Activated CD4-positive, alpha-beta T cell treated with anti-CD3 and anti-CD28 coated beads for 1 hour (primary cell): ENCODE measurements at places on chromosomes 6 and 20.

GRCh38 chr6:36244641-36245280 is 25.1 kb upstream of the PNPLA1 start:
- DNase-seq: no peak

GRCh38 chr6:31851485-31851832 is 11.2 kb downstream of the NEU1 start:
- DNase-seq: no peak

DNA sequence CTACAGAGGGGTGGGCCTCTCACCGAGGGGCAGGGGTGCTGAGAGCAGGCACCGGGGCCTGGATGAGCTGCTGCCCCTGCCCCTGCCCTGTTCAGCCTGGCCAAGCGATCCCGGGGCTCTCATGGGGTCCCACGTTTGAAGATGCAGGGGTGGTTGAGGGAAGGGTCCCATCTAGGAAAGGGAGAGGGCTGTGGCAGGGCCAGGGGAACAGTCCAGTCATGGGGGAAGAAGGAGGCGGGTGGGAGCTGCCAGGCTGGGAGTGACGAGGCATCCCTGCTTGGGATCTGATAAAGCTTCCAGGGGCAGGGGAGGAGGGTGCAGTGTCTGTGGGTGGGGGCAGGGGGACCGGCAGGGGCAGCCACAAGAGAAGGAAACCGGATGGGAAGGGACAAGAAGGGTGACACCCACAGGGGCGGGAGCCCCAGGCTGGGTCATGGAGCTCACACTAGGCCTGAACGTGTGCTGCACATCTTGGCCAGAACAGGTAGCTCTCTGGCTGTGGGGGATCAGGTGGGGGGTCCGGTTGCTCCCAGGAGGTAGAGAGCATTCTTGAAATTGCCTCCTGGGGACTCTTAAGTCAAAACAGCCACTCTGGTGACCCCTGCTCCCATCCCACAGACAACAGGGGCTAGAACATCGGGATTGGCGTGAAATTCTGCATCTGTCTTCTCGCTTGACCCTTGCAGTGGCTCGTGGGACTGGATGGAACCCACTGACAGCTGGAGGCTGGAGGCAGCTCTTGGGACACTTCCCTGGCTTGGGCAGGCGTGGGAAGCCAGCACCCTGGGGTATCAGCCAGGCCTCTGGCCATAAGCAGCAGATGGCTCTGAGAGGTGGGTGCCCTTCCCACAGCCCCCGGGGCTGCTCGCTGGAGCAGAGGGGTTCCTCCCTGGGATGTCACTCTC is 58.0 kb upstream of the GATA5 start:
- DNase-seq: no peak

- DNase-seq: no peak
These were observed 12.8 kb upstream of the SASH1 start for GRCh38 chr6:148329596-148330381.

DNA sequence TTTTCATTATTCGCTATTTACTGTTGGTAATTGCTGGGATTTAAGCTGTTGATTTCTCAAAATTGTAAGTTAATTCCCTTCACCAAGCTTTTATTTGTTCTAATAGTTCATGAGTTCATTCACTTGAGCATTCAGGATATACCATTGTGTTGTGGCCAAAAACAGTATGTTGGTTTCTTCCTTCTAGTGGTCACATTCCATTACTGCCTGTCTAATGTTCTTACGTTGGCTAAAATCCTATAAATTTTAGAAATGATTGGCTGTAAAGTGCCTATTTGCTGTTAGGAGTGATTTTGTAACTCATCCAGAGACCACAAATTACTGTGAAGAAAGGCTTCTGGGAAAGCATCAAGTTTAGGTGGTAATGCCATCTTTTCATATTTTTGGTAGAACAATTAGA is 76.3 kb downstream of the FARS2 start:
- no peak for DNase-seq

- DNase-seq: no peak
These were observed 75.3 kb downstream of the SOBP start for GRCh38 chr6:107565165-107565723.

DNA sequence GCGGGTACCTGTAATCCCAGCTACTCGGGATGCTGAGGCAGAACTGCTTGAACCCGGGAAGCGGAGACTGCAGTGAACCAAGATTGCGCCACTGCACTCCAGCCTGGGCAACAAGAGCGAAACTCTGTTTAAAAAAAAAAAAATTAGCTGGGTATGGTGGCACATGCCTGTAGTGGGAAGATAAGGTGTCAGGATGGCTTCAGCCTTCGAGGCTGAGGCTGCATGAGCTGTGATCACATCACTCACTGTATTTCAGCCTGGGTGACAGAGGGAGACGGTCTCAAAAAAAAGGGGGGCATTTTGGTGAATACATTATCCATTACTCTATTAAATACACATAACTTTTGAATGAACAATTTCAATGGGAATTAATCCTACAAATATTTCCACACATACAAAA is 32.4 kb downstream of the SNX3 start:
- DNase-seq: no peak

- DNase-seq: no peak
These were observed 22.2 kb upstream of the NOL4L start for GRCh38 chr20:32607324-32607723.

GRCh38 chr6:133623621-133624020 is 265.3 kb upstream of the TCF21 start:
- DNase-seq: no peak

DNA sequence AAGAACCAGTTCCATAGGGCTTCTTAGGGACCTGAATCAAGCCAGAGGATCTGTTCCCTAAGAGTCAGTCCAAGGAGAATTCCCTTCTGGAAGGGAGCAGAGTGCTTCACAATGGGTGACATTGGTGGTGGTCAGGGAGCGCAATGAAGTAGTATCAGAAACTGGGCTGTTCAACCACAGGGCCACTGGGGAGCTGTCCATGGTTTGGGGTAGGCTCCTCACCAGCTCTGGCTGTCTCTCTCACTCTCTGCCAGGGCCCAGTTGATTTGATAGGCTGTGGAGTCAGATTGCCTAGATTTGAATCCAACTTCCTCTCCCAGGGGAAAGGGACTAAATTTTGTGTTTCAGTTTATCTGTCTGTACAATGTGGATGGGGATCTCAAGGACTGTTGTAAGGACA is 36.7 kb upstream of the CHD6 start:
- DNase-seq: no peak

DNA sequence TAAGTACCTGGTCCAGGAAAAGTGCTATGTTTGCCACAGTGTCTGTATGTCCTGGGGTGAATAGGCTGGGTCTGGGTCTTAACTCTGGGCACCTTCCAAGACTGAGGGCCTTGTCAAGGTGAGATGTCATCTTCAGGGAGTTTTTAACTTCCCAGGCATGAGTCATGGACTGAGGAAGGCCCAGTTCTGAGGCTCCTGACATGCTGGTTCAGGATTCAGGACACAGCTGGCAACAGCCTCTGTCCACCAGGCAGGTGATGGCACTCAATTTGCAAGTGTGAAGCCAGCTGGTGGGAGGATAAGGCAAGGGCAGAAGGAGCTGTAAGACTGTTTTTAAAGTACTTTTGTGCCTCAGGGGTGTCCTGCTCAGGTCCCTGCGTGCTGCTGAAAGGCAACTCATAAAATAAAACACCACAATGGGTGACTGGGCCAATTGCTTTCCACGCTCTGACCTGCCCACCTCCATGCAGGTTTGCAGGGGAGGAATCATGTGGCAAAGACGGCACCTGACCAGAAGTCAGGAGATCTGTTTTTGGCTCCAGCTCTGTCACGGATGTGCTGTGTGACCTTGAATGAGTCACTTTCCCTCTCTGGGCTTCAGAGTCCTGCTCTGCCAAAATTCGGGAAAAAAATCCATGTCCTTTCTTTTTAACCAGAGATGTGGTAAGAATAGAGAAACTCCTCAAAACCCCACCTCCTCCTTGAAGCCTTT is 4.9 kb upstream of the PACSIN1 start:
- DNase-seq: no peak

DNA sequence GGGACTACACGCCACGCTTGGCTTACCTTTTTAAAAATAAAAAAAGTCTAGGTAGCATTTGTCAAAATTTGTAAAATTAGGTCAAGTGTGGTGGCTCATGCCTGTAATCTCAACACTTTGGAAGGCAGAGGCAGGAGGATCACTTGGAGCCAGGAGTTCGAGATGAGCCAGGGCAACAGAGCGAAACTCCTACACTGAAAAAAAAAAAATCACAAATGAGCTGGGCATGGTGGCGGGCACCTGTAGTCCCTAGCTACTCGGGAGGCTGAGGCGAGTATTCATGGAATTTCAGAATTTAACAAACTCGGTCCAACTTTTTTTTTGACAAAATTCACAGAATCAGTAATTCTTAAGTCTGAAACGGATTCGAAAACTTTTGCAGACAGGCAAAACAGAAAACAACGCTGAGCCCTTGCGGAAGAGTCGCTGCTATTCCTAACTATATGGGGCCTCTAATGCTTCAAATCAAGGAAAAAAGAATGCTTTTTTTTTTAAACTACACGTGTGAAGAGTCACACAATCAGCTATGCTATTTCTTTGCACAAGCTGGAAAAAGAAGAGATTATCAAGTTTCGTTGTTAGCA is 62.9 kb downstream of the GTF2H5 start:
- DNase-seq: no peak
